ENCODE measurements at places on chromosomes 4 and X.

GRCh38 chrX:103275947-103276567 lies 493 bp downstream of the TCEAL5 start:
- DNase-seq, result no peak

GRCh38 chr4:57098415-57098814 lies 11.8 kb downstream of the IGFBP7 start:
- no peak for DNase-seq

DNA sequence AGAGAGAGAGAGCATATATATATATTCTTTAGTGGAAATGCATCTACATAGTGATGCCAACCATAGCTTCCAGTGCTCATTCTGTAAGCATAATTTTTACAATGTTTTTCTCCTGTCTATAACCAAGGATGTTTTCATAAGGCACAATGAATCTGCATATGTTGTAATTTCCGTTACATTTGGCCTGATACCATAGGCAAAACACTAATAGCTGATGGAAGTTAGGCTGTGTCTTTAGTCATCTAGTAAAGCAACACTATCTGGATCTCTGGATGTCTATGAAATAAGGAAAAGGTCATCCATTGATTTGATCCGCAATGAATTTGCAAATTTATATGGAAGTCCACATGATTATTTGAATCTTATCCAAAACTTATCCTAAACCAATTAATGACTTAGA lies 8.1 kb downstream of the PCDH7 start:
- no peak for DNase-seq

- DNase-seq, result no peak
These were observed 25.2 kb downstream of the SOD3 start for GRCh38 chr4:24820541-24820940.

DNA sequence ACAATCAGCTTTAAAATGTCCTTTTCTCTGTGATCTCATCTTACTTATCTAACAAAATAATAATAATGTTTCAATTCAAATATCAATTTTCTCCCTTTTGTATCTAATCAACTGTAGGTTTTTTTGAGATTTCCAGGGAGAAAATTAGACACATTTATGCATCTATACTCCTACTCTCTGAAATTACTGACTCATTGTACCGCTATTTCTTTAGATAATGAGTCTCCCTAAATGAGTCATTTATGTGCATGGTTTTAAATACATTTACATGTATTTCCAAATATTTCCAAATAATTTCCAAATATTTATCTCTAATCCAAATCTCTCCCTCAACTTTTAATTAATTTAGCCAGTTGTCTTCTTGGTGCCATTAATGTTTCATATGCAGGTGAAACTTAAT lies 621.0 kb downstream of the TECRL start:
- DNase-seq, result no peak

DNA sequence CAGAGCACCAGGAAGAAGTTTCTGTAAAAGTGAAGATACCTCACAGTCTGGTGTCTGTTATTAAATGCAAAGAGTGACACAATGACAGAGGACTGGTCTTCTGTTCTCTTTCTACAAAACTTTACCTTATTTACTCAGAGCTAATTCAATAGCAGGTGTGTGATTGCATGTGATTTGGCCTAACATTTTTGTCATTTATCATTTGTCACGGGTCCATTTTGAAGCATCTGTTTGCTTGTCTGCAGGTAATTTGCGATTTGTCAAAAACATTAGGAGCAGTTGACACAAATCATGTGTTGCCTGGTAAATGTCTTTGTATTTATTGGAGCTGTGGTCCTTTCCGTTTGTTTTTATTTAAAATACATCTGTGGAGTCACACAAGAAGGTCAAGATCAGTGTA lies 1232.4 kb downstream of the STIM2 start:
- DNase-seq, result no peak

GRCh38 chrX:132740316-132741123 lies 217.9 kb downstream of the HS6ST2 start:
- DNase-seq, result no peak

GRCh38 chr4:149140841-149141240 lies 674.8 kb downstream of the IQCM start:
- no peak for DNase-seq

- no peak for DNase-seq
These were observed 44.1 kb upstream of the SPANXD start for GRCh38 chrX:141742666-141743065.

- peak; percentile 53 for DNase-seq
These were observed 33.5 kb upstream of the CHRNA9 start for GRCh38 chr4:40301603-40302002.

- no peak for DNase-seq
These were observed 260.9 kb upstream of the RPS6KA3 start for GRCh38 chrX:20527558-20528011.

GRCh38 chr4:144171697-144172096 lies 31.2 kb upstream of the GYPA start:
- DNase-seq, result no peak

DNA sequence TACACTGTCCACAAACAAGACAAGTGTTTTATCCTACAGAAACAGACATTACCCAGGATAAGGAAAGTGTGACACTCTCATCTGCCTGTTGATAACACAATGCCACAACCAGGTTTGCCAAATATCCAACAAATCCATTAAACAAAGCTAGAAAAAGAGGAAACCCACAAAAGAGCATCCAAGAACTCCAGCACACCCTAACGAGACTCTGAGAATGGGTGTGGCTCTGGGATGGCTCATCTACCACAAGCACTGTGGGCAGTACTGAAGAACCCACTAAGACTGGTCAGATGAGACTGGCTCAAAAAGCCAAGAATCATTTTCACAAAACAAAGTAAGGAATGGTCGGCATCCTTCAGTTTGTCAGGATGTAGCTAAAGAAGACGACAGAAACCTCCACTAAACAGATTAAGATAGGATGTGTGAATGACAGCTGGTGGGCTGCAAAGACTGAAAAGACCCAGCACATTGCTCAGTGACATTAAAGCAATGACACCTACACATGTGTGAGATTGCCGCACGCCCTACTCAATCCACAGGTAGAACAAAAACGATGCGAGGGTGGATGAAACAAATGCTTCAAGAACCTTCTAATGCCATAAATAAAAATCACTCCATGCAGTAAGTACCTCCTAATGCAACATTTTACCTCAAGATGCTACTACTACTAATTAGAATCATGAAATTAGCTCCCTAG lies 14.7 kb downstream of the ATP8A1 start:
- no peak for DNase-seq

GRCh38 chrX:23052324-23052723 lies 52.6 kb downstream of the DDX53 start:
- no peak for DNase-seq

DNA sequence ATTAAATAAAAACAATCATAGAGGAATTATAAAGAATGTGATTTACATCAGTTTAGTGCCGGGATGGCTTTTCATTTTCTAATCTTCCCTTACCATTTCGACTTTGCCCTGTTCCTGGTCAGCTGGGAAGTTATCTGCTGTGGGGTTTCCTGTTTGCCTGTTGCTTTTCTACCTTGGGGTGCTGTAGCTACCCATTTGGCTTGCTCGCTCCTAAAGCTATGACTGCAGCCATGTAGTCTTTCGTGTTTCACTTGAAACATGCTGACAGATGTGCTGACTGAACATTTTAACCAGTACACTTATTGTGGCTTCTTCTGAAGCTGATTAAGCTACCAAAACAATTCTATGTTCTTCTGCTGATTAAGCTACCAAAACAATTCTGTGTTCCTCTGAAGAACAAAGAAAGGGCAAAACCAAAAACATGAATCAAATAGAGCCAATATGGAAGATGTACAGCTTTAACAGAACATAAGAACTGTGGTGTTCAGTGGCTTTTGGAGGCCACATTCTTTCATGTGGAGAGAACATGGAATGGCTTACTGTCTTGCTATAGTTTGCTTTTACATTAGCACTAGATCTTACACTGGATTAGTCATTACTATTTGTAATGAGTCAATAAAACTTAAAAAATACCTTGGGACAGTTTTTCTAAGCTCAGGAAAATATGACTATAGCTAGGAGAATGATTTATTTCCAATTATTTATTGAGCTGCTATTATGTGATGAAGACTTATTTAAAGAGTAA lies 440.4 kb downstream of the SPRY1 start:
- DNase-seq, result no peak

DNA sequence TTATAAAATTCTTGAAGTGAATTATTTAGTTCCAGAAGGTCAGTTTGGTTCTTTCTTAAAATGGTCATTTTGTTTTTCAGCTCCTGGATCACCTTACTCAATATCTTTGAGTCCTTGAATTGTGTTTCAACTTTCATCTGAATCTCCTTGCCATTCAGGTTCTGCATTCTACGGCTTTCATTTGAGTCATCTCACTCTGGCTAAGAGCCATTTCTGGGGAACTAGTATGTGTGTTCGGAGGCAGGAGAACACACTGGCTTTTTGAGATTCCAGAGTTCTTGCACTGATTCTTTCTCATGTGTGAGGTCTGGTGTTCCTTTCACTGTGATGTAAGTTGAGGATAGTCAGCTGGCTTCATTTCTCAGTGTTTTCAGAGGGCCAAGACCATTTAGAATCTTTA lies 708.4 kb upstream of the FRG1 start:
- no peak for DNase-seq

Measured in CD8-positive, alpha-beta T cell (primary cell).